ENCODE measurements at places on chromosomes 1 and 21.

DNA sequence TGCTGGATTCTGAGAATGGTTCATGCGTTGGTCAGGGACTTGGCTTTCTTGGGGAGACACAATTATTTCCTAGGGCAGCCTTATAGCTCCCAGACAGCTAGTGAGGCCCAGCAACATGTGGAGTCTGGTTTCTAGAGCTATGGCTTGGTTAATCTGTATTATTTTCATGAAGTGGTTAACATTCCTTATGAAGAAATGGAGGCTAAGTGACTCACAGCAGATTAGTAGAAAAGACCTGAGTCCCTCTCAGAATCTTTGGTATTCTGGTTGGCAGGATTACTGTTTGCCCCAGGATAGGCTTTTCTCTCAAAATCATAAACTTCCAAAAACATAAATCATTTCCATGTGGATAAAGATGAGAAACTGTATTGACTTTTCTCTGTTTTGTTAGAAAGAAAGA lies 42.3 kb downstream of the DUSP10 start:
- no peak for DNase-seq

DNA sequence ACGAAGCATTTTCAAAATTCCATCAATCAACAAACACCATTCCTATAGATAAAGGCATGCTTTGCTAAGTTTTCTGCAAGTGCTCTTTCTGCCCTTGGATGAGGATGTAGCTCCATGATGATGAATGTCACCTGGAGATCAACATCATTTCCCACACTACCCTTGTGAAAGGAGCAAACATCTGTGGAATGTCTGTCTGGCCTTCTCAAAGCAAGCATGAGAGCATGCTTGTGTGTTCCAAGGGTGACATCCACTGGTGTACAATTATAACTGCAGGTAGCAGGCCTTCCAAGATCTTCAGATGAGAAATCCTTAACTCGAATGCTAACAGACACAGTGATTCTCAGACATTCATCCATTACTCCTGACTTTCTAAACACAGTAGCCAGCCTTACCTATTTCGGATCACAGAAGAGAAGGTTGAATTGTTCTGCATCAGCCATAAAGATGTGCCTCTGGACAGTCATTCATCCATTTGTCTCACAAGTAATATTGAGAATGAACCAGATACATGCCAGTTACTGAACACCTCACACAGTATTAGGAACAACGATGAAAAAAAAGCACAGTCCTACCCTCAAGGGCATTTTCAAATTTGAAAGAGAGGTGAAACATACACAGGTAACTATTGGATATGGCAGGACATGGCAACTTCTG lies 162.4 kb downstream of the TPR start:
- peak; percentile 56 for DNase-seq

GRCh38 chr1:192158181-192158580 lies at the start of gene RGS18:
Gene RGS18 (plus strand): TSS chr1:192158462. CDS start chr1:192158638, 176 bp downstream.
- no peak for DNase-seq

DNA sequence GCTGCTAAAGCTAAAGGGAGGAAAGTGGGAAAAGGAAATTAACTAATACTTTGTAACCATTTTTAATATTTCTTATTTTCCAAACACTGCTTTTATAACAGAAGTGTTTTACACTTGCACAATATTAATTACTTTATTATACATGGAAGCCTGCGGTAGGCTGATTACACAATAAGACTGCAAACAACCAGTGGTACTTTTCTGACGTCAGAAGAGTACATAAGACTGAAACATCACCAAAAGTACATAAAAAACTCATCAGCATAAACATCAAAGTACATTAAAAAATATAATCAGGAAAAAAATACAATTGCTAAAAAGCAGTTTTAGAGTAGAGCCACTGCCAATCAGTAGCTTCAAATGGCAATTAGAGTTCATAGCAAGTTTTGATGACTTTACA lies 4.6 kb downstream of the ZNF281 start:
- DNase-seq, result no peak

- no peak for DNase-seq
Observed at GRCh38 chr1:4048076-4048475, 148.0 kb upstream of the C1orf174 start.

DNA sequence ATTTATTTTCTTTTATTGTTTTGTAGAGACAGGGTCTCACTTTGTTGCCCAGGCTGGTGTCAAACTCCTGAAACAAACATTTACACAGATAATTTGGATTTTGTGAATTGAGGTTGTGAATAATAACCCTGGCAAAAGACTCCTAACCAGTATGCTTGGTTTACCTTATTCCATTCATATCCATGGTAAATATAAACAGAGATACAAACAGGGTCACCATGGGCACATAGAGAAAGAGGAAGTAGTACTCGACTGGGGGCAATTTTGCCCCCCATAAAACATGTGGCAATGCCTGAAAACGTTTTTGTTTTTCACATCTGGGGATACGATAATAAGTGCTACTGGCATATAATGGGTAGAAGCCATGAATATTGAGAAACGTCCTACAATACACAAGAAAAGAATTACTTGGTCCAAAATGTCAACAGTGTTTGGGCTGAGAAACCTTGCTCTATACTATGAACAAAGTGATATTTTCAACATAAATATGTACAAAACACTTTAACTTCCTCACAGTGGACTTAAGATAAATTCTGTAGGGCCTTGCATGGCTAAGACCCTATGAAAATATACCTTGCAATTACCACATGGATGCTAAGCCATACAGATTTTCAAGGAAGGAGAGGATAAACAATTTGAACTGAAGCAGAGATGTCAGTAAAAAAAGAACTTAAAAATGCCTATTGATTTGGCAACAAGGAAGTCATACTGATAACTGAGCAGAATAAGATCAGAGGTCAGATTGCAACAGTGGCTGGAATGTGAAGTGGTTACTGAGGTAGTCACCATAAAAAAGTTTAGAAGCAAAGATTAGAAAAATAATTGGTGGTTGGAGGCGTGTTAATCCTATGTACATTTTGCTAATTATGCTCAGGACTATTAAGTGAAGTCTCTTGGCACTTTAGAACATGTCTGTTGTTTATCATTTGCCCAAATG lies 27.4 kb upstream of the ASPM start:
- DNase-seq, result no peak

GRCh38 chr21:37909936-37910335 lies 6.3 kb downstream of the KCNJ6 start:
- no peak for DNase-seq

- DNase-seq, result peak; percentile 27
Observed at GRCh38 chr1:183227422-183228346, 41.6 kb downstream of the LAMC2 start.

DNA sequence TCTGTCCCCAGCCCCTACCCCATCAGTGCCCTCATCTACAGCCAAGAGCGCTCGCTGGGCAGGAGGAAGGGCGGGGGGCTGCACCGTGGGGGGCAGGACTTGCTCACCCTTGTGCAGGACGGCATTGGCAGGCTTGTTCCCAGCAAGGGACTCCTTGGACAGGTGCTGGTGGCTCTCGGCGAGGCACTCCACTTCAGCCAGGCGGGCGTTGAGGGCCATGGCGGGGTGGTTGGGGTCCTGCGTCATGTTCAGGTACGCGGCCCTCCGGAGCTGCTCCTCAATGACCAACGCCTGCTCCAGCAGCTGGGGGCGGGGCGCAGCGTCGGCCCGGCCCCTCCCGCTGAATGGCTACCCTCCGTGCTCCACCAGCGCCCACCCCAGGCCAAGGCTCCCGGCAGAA lies 64.0 kb downstream of the KCNAB2 start:
- DNase-seq, result no peak

GRCh38 chr1:104702731-104703130 lies 953.0 kb downstream of the AMY1C start:
- DNase-seq, result no peak

DNA sequence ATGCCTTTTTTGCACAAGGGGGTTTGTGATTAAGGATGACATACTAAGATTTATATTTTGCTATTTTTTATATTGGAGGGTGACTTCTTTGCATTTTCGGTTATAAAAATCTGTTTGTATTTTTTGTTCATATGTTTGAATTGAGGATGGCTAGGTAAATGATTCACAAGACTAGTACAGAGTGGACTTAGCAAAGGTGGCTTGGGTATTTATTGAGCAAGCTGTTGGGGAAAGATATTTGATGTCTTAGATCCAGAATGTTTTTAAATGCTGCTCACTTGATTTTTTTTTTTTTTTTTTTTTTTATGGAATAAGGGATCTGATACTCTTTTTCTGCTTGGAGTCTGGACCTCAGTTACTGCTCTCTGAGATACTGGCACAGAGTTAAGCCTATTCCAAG lies 100.6 kb downstream of the DNM3 start:
- DNase-seq, result no peak

- no peak for DNase-seq
Observed at GRCh38 chr1:2091611-2092604, 41.7 kb downstream of the PRKCZ start.

DNA sequence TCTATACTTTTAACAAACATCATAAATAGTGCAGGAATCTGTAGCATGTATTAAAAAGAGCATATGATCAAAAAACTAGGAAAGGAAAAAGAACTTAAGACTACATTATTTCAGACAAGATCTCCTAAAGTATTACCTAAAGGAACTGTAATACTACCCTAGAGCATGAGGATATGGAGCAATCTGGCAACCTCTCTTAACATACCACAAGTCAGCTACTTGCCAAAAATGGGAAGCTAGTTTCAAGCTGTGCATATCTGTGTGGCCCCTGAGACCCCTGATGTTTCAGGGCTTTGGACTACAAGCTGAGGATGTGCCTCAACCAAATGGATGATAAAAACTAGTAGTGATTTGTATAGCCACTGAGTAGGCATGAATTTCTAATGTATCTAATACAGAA lies 525.6 kb downstream of the PTBP2 start:
- DNase-seq, result no peak

DNA sequence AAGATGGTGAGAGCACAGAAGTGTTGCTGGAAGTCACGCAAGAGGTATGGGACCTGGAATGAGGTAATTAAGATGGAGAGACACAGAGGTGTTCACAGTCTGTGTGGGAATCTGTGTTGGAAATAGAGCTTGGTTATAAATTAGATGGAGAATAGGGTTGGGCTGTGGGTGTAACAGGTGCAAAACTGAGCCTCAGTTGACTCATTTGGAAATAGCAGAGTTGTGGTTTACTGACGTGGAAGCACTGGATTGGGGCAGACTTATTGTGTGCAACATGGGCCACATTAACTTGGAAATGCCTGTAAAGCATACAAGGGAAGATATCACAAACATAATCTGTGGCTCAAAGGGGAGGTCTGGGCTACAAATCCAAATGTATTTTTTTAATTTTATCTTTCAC lies 13.0 kb downstream of the CAMSAP2 start:
- no peak for DNase-seq

- no peak for DNase-seq
Observed at GRCh38 chr1:183236158-183236725, 50.2 kb downstream of the LAMC2 start.

- no peak for DNase-seq
Observed at GRCh38 chr1:60948486-60948885, 133.9 kb upstream of the NFIA start.

GRCh38 chr21:25925936-25926335 lies 191.2 kb downstream of the GABPA start:
- DNase-seq, result no peak

GRCh38 chr21:16124378-16125138 lies 394.8 kb downstream of the USP25 start:
- DNase-seq, result no peak

DNA sequence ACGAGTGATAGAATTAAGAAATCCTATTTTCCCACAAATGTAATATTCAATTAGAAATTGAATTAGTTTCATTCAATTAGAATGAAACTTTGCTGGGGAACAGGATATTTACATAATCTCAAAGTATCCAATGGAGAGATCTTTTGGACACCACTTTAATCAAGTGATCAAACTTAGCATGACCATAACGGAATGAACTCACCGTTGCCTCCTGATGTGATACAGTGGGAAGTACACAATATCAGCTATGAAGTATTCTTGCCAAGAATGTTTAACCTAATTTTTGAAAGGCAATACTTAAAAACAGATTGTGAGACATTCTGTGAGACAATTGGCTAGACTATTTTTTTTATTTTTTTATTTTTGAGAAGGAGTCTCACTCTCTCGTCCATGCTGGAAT lies 16.6 kb downstream of the CDKN2C start:
- no peak for DNase-seq

DNA sequence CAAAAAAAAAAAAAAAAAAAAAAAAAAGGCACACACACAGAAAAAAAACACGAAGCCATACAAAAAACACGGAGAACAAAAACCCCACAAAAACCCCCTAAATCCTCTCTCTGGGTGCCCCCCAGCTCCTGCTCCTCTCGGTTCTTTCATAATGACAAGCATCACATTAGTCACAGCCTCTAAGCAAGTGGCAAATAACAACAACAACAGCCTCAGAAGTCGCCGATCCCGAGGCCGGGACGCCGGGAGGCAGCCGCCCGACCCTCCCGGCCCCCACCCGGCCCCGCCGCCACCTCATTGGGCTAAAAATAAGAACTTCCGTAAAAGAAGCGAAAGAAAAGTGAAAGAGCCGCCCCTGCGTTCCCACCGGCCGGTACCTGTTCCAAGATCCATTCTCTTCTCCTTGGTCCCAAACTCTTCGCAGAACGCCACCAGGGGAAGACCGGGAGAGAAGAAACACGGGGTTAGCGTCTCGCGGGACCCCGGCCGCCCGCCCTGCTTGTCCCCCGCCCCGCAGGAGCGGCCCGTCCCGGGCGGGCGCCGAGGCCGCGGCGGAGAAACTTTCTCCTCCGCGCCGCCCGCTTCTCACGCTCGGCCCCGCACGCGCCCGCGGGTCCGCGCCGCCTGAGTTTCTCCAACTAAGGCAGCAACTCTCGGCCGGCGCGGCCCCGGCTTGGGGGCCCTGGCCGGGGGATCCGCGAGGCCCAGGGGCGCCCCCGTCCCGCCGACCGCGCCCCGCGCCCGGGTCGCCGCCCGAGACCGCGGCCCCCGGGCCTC lies 102.8 kb downstream of the CASZ1 start:
- DNase-seq, result no peak

- DNase-seq, result no peak
Observed at GRCh38 chr1:184517130-184517529, 130.3 kb downstream of the C1orf21 start.

DNA sequence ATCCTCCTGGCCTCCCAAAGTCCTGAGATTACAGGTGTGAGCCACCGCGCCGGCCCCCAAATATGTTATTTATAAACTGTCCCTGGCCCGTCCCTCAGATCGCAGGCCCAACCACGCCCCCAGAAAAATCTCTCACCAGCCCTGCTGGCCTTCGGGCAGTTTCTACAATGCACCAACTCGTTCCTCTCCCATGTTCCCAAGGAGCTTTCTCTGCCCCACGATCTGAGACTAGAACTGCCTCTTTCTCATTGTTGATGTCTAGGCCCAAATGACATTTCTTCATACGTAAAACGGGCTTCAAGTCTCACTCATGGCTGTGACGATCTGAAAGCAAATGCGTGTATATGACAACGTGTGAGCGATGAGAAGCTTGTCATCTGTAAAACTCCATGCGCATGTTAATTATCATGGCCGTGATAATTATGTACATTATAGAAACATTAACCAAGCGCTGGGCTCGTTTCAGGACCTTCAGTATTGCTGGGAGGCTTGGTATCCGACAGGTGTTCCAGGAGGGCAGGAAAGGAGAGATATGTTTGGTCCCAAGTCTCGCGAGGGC lies 748 bp upstream of the NIPAL3 start:
- DNase-seq, result no peak

GRCh38 chr1:14320518-14320917 lies 278.0 kb upstream of the KAZN start:
- peak; percentile 28 for DNase-seq
